ENCODE measurements at places on chromosomes 2 and 18.

DNA sequence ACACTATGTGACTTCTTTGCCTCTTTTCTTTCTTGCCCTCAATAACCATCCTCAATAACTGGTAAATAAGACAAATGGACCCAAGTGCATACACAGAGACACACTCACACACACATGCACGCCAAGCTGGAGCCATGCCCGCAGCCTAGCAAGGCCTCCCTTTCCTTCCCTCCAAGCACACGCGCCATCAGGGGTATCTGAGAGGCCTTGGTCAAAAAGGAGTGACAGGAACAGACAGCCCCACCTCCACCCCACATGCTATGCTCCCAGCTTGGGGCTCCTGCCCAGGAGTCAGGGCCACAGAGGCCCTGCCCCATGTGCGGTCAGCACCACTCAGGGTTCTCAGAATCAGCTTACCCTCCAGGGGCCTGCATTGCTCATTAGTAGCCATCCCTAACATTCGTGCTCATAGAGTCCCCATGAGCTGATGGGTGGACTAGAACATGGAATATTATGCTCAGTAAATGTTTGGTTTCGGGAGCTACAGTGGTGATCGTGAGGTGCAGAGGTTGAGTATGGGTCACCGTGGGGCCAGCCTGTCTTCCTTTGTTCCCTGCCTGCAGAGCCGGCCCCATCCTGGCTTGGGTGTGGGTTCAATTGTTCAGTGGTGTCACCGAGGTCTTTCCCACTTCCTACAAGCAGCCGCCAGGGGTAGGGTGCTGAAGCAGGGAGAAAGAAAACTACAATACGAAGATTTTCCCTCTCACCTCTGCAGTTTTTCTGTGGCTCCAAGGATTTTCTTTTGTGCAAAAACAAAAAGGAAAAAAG is 158.2 kb upstream of the RAB12 start:
- no peak overlapping the region for H3K27ac ChIP-seq
- no peak overlapping the region for H3K4me3 ChIP-seq
- no peaks in the 10 kb centered on the region for H3K4me1 ChIP-seq
- no peak for DNase-seq

- peak overlapping the region; percentile 83 for H3K4me3 ChIP-seq
- DNase-seq: peak; percentile 26
- H3K36me3 ChIP-seq: peaks cover 3% of the 10 kb centered on the region
- H3K27me3 ChIP-seq: peaks cover 61% of the 10 kb centered on the region
- peaks cover 16% of the 10 kb centered on the region for H3K4me1 ChIP-seq
Measured at GRCh38 chr2:173355132-173355865, 627 bp downstream of the CDCA7 start.

DNA sequence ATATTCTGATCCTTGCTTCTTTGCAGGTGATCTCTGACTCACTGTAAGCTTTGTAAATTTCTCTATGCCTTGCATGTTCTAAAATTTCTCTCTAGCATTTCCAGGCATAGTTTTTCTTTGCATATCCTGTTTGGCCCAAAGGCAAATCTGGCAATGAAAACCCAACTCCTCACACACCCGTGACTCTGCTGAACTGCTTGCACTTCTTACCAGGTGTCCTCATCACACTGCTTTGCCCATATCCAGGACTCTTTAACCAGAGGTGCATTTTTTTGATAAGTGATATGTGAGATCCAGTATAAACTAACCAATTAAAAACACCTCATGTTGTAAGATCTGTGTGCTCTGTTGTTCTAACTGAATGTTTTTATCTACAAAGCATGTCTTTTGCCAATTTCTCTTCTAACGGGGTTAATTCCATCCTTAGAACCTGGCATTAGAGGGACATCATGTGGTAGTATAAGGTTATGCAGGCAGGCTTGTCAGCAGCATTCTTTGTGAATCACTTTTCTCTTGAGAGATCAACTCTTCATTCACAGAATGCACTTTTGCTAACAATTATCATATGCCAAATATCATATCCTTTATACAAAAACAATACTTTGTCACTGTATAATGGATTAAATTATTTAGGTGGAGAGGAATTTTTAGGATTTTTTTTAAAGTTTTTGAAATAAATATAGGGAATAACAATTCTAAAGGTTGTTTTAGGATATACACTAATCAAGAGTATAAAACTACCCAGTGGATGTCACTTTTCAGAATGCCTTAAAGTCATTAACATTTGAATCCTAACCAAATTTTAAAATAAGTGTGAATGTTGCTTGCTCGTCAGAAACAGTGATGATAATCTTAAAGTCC is 20.8 kb upstream of the TMX3 start:
- peaks cover 2% of the 10 kb centered on the region for H3K36me3 ChIP-seq
- H3K4me1 ChIP-seq: peaks cover 4% of the 10 kb centered on the region
- peaks cover 14% of the 10 kb centered on the region for H3K27me3 ChIP-seq
- H3K27ac ChIP-seq: no peak overlapping the region
- H3K4me3 ChIP-seq: no peak overlapping the region

- H3K36me3 ChIP-seq: no peaks in the 10 kb centered on the region
- H3K4me1 ChIP-seq: no peaks in the 10 kb centered on the region
- no peak overlapping the region for H3K4me3 ChIP-seq
- no peak overlapping the region for H3K27ac ChIP-seq
- no peak for DNase-seq
Measured at GRCh38 chr2:22449696-22450095, 935.3 kb upstream of the KLHL29 start.

GRCh38 chr2:203360833-203361430 is 32.7 kb downstream of the ABI2 start:
- H3K27me3 ChIP-seq: no peaks in the 10 kb centered on the region
- H3K4me3 ChIP-seq: no peak overlapping the region
- DNase-seq: no peak
- no peak overlapping the region for H3K27ac ChIP-seq
- H3K4me1 ChIP-seq: peaks cover 4% of the 10 kb centered on the region

- no peaks in the 10 kb centered on the region for H3K4me1 ChIP-seq
- no peak overlapping the region for H3K27ac ChIP-seq
- DNase-seq: no peak
- no peak overlapping the region for H3K4me3 ChIP-seq
Measured at GRCh38 chr2:185947722-185948121, 209.1 kb downstream of the FSIP2 start.

- H3K27ac ChIP-seq: peak overlapping the region; percentile 88
- H3K4me3 ChIP-seq: peak overlapping the region; percentile 47
- DNase-seq: no peak
- H3K4me1 ChIP-seq: peaks cover 72% of the 10 kb centered on the region
- no peaks in the 10 kb centered on the region for H3K27me3 ChIP-seq
- H3K36me3 ChIP-seq: no peaks in the 10 kb centered on the region
Measured at GRCh38 chr2:69564604-69565003, 78.9 kb downstream of the AAK1 start.

DNA sequence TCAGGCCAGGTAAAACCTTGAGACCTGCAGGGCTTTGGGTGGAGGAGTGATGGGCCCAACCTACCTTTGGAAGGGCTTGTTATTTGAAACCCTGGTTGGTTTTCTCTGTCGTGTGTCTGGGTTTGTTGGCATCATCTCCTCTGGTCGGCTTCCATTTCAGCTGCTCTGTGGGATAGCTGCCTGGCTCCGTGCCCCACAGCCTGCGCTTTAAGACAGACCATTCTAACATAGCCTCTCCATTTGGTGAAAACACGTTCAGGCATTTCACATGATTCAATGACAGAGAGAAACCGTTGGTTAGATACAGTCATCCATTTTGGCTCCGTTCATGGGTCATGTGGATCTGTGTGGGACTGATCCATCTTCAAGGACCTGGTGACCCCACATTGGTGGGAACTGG is 37.0 kb upstream of the LYPD6B start:
- DNase-seq: no peak
- no peak overlapping the region for H3K27ac ChIP-seq
- no peak overlapping the region for H3K4me3 ChIP-seq
- peaks cover 16% of the 10 kb centered on the region for H3K36me3 ChIP-seq
- no peaks in the 10 kb centered on the region for H3K27me3 ChIP-seq

DNA sequence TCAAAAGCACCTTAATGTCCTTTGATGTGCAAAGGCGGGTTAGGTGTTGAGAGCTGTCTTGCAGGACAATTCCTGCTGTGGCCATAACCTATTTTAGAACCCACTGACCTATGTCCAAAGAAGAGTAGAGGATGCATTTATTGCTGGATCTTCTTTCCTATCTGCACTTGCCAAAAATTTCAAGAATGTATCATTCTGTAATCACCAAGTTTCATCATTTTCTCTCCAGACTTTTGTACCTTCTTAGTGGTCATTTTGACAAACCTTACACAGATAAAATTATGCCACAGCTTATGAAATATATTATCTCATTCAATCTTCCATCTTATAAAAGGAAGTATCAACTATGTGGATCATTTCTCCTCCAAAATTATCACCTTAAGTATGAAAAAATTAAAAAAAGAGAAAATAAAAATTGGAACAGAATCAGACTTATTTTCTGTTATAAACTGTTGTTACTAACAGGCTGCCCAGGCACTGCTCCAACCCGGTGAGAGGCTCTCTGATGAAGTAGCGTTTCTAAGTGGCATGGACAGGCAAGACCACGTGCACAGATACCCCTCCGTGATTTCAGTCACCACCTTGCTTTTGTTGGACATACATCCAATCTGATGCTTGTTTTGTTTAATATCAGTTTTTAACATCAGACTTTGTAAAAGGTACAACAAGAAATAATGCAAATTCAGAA is 559.9 kb upstream of the ID2 start:
- no peaks in the 10 kb centered on the region for H3K27me3 ChIP-seq
- peaks cover 2% of the 10 kb centered on the region for H3K36me3 ChIP-seq
- no peak overlapping the region for H3K4me3 ChIP-seq
- H3K4me1 ChIP-seq: peaks cover 7% of the 10 kb centered on the region
- no peak overlapping the region for H3K27ac ChIP-seq

GRCh38 chr2:31979956-31980355 is 30.9 kb downstream of the MEMO1 start:
- peaks cover 25% of the 10 kb centered on the region for H3K4me1 ChIP-seq
- H3K36me3 ChIP-seq: peaks cover 2% of the 10 kb centered on the region
- no peak overlapping the region for H3K27ac ChIP-seq
- no peaks in the 10 kb centered on the region for H3K27me3 ChIP-seq

- H3K4me1 ChIP-seq: peaks cover 2% of the 10 kb centered on the region
- H3K4me3 ChIP-seq: peak overlapping the region; percentile 28
- no peak overlapping the region for H3K27ac ChIP-seq
- H3K36me3 ChIP-seq: no peaks in the 10 kb centered on the region
- DNase-seq: no peak
Measured at GRCh38 chr18:10410472-10411308, 43.7 kb upstream of the APCDD1 start.

- no peak overlapping the region for H3K27ac ChIP-seq
- H3K36me3 ChIP-seq: no peaks in the 10 kb centered on the region
- no peak overlapping the region for H3K4me3 ChIP-seq
- H3K4me1 ChIP-seq: peaks cover 7% of the 10 kb centered on the region
Measured at GRCh38 chr18:49613141-49613640, 51.3 kb downstream of the LIPG start.

DNA sequence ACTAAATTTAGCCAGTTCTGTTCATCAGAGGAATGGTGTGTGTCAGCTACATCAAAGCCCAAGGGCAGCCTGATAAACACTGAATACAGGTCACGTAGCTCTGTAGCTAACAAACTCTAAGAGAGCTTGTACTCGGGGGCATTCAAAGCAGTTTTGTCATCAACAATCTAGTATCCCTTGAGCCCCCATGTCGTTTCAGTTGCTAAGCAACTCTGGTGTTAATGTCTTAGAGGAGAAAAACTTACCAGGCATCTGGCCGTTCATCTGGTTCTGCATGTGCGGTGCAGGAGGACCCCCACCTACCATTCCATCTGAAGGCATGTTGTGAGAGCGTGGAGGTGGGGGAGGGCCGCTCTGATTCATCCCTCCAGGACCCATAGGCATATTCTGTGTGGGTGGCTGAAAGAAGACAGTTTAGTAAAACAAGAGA is 33.1 kb downstream of the SS18 start:
- no peak overlapping the region for H3K4me3 ChIP-seq
- no peaks in the 10 kb centered on the region for H3K27me3 ChIP-seq
- H3K27ac ChIP-seq: peak overlapping the region; percentile 56
- H3K4me1 ChIP-seq: peaks cover 13% of the 10 kb centered on the region
- peaks cover 11% of the 10 kb centered on the region for H3K36me3 ChIP-seq

DNA sequence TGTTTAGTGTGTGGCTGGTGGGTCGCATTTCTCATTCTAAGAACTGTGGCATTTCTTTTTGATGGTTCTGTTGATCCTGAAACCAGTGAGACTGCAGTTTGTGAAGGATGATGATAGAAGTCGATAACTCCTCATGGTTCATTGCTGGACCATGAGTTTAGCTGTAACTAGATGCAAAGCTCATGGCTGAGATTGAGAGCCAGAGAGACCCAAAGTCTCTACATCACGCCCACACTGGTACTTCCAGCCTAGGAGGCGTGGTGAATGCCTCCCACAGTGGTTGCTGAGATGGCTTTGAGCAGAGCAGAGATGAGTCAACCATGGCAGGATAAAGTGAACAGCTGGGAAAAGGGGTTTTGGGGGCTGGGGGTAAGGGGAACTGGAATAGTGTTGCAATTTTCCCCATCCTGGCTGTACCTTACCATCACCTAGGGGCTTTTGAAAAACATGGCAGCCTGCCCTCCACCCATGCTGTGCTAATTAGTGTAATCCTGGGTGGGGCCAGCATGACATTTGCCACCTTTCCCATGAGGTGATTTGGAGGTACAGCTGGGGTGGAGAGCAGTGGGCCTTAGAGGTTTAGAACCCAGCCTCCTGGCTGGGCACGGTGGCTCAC is 24.1 kb downstream of the INPP4A start:
- no peaks in the 10 kb centered on the region for H3K27me3 ChIP-seq
- no peaks in the 10 kb centered on the region for H3K36me3 ChIP-seq
- H3K27ac ChIP-seq: peak overlapping the region; percentile 63
- no peak for DNase-seq

DNA sequence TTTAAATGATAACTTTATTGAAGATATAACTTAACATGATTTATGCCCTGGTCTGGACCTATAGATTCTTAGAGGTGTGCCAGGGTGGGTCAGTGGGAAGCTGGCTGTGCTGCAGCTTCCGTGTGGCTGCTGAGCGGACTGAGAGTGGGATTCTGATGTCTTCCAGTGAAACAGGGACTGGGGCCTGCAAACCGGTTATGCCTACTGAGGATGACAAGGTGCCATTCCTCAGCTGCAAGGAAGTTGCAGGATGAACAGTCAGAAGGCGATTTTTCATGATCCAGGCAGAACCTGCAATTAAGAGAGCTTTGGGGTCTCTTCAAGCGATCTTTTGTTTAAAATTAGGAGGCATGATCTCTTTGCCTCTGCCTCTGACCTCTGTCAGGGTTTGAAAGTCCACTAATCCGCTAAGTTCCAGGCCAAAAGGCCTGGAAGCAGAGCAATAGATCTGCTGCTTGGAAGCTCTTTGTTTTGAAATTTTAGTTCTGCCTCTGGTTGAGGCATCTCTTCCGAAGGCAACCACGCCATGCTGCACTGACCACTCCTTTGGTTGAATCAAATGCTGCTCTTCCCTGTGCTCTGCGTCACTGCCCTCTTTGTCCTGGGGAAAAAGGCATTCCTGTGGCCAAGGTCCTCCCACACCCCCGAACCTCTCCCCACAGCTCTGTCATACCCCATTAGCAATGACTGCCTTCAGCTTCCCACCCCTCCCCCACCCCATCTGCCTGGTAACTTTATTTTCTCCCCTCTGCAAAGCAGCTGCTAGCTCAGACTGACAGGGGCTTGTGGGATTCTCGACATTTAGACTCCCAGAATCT is 2.0 kb downstream of the TMEM169 start:
- peaks cover 2% of the 10 kb centered on the region for H3K36me3 ChIP-seq
- peaks cover 37% of the 10 kb centered on the region for H3K4me1 ChIP-seq
- no peaks in the 10 kb centered on the region for H3K27me3 ChIP-seq
- peak overlapping the region; percentile 94 for H3K4me3 ChIP-seq
- peak overlapping the region; percentile 98 for H3K27ac ChIP-seq

Data from T-helper 17 cell (primary cell).